ENCODE measurements at places on chromosomes 6 and 20.
A peak's percentile ranks its signal among the peaks of the same experiment; 100 is the strongest.

- DNase-seq, result no peak
Measured at GRCh38 chr20:63314566-63315239, 21.7 kb downstream of the COL20A1 start.

GRCh38 chr6:32950010-32950409, 2.9 kb downstream of the HLA-DMA start:
- no peak for DNase-seq

DNA sequence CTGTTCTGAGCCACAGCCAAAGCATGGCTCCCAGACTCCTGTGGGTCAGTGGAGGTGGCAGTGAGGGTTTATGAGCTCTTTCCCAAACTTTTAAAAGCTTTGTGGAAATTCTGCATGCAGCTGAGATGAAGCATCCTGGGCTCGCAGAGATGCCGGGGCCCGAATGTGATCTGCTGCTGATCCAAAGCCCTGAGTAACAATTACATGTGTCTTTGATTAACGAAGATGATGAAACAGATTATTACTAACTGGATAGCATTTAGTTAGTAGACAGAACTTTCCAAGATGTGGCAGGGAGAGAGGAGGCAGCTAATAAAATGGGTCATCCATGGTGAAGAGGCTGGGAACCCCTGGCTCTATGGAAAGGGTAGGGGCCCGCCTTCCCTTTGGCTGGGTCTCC, 43.9 kb upstream of the MDFI start:
- no peak for DNase-seq

DNA sequence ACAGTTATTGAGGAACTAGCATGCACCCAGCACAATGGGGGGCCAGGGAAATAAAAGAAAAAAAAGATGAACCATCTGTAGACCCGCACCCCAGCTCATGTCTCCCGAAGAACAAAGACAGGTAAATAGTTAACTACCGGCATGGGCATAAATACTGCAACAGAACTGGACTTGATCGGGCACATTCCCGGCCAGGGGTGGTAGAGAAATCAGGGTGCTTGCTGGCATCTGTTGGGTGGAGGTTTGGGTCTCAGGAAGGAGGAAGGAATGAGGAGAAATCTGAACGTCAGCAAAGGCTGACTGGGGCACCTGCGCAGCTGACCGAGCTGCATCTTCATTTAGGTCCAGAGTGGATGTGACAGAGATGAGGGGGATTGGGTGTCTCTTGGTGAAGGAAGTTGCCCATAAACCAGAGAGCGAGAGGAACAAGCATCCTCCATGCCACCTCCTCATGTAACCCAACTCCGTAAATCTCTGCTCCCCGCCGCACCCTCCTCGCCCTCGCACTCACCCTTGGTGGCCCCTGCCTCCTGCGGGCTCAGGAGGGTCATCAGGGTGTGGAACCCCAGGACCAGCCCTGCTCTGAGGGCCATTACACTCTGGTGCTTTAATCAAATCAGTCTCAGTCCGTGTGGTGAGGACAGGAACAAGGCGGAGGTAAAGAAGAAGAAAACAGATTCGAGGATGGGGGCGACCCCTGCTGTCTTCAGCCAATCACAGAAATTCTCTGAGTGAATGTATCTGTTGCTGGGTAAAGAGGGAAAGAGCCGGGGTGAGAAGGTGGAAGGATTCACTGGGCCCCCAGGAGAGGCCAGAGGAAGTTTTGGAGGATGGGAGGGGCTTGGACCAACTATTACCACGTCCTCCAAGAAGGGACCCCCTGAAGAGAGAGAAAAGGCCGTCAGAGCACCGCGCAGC, at the start of gene HLA-DOA:
HLA-DOA (minus strand) TSS at position 648 of the 918 bp plus-strand sequence.
- DNase-seq, result no peak

DNA sequence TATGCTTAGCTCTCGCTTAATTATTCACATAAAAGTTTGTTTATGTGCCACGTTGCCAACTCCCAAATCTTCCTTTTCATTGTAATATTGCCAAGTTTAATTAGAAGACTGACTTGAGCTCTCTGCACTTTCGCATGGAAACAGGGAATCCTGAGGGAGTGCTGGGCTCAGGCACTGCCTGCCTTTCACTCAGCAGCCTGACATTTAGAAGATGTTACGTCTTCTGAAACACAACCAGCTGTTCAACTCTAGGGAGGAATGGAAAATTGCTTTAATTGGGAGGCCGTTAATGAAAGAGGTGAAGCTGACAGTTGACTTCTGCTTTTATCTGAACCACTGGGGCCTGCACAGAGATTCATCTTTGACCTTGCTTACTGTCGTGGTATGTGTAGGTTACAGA, 77.4 kb upstream of the MTHFD1L start:
- DNase-seq, result no peak

DNA sequence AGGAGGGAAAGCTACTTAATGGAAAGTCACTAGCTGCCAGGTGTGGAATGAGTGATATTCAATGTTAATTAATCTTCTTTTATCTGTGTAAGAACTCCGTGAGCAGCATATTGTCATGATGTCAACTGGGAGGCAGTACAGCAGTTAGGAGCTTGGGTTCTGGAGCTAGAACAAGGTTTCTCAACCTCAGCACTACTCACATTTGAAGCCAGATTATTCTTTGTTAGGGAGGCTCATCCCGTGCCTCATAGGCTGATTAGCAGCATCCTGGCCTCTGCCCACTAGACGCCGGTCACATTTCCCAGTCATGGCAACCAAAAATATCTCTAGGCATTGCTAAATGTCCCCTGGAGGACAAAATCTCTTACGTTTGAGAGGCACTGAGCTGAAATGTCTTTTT, 41.2 kb downstream of the BCAS1 start:
- DNase-seq, result no peak

DNA sequence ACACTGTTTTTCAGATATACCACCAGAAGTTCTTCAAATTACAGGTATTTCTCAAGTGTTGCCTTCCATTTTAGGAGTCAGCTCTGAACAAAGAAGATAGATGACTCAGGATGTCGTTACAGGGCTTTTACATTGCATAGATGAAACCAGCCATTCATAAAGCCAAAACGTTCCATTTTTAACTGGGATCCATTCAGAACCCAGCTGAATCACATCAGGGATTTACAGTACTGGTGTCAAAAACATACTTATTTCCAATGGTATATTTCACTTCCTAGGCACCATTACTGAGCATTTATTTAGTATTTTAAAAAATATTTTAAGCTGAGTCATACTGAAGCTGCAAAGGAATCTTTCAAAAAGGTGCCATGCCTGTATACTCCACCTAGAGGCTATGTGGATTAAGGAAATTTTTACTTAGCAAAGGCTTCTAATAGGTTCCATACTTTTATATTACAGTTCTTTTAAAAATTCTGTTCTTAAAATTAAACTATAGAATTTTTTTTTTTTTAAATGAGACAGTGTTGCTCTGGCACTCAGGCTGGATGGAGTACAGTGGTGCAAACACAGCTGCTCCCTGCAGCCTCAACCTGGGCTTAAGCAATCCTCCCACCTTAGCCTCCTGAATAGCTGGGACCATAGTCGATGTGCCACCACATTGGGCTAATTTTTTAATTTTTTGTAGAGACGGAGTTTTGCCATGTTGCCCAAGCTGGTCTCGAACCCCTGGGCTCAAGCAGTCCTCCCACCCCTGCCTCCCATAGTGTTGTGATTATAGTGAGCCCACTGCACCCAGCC, 2.6 kb downstream of the ASF1A start:
- DNase-seq, result no peak

GRCh38 chr20:63830841-63831588, at the start of gene ZBTB46:
TSS of gene ZBTB46 (minus strand) at chr20:63831264. CDS start at chr20:63790757, 40,507 bp downstream.
- DNase-seq, result peak; percentile 77

- no peak for DNase-seq
Measured at GRCh38 chr20:6045566-6045965, 8.3 kb downstream of the LRRN4 start.

- DNase-seq, result no peak
Measured at GRCh38 chr20:21214431-21214830, 88.5 kb downstream of the KIZ start.

GRCh38 chr6:1574083-1574761, 35.5 kb upstream of the FOXC1 start:
- no peak for DNase-seq

DNA sequence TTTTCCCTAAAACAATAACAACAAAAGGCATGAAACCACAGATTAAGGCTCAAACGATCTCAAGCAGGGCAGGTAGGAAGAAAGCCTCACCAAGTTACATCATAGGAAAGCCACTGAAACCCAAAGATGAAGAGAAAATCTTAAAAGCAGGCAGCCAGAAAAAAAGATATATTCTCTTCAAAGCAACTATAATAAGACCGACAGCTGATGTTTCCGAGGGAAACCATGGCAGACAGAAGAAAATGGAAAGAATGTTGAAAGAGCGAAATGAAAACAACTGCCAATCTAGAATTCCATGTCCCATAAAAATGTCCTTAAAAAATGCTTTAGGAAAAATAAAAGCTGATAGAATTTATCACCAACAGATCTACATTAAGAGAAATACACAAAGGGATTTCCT, 161.5 kb upstream of the THBS2 start:
- no peak for DNase-seq

GRCh38 chr6:156821707-156822106, 44.5 kb downstream of the ARID1B start:
- DNase-seq, result no peak

DNA sequence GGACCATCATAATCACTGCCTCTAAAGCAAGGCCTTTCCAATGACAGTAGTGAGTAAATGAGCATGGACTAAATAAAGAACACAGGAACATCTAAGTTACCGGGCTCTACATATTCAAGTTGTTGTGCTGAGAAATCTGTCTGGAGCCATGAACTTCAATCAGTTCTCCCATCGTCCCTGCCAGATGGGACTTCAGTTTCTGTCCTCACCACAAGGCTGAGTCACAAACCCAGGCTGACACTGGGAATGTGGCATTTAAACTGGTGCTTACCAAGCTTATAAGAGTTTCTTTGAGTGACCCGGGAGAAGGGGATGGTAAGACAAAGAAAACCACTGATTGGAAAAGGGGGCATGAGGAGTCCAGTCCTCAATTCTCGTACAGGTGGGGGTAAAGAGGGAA, 497.0 kb downstream of the MAFB start:
- no peak for DNase-seq

DNA sequence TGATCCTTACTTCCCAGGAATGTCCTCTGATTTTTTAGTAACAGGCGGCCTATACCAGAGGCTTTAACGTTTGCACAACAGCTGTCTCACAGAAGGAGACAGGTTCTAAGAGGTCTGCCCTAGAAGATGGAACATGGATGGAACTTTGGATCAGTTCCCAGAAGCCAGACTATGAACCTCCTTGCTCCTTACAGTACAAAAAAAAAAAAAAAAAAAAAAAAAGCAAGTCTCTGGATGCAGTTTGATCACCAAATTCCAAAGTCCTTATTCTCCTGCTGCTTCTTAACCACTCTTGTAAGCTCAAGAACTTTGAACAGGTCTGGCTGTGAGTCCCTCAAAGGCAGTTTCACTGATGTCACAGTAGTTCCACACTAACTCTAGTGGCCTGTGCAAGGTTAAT, 2.0 kb upstream of the TRMT11 start:
- no peak for DNase-seq

GRCh38 chr20:8621001-8621400, 447.9 kb upstream of the PLCB4 start:
- no peak for DNase-seq

GRCh38 chr6:136228814-136229213, 21.3 kb downstream of the MTFR2 start:
- no peak for DNase-seq

DNA sequence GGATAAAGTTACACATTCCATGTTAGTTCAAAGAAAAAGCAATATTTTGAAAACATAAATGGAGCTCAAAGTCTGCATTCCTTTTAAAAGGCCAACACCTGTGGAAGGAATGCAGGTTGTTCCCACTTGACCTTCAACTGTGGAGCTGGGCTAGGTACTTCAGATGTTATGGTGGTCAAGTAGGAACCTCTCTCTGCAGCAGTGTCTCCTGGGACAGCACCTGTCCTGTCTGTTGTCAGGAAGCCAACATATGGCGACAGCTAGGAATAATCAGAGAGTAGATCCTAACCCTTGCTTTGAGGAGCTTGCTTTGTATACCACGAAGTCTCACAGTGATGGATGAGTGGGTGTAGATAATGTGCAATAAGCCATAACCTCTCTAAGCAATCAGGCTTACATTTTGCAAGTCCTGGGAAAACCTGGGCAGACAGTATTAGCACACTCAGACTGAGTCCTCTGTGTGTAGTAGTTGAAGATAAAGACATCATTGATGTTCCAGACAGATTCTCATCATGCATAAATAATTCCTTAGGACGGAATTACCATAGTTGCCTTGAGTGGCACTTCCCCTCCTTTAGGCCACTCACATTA, 347.5 kb downstream of the PRL start:
- DNase-seq, result no peak

DNA sequence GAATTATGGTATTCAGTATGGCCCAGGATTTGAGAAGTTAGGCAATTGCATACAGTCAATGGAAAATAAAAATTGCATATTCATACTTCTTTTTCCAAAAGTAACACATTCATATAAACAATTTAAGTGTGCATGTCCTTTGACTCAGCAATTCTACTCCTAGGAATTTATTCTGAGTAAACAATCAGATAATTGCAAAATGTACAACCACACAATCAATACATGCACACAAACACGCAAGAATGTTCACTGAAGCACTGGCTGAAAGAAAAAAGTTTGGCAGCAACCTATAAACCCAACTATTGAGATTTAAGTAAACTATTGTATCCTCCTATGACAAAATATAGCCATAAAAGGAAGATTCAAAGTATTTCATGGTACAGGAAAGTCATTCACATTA, 1.6 kb downstream of the CYP39A1 start:
- no peak for DNase-seq

DNA sequence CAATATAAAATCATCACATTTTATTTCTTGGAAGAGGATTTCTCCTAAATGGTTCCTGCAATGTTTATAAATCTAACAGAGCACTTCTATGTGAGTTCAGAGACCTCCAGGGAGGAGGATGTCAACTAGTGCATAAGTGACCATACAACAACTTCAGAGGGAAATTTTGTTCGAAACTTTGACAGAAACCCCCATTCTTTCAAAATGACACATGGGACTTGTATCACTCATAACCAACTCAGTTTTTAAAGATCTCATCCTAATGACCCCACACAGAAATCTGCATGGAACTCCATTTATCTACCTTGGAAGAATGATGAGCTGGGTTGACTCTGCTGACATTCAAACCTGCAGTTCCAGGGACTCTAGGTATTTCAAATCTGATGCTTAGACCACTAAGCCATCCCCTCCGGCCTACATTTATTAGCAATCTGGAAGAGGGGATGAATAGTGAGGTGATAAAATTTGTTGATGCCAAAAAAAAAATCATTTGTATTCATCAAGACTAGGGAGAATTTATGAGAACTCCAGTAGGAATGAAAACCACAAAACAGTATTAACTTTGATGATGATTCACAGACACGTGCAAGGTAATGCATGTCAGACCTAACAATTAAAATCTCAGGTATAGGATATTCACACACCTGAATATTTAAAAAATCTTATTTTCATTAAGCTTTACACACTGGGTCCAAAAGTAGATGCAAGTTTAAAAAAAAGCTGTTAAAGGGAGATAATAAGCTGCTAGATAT, 153.0 kb downstream of the REV3L start:
- DNase-seq, result no peak

- DNase-seq, result no peak
Measured at GRCh38 chr6:169038691-169039090, 215.0 kb downstream of the THBS2 start.
